CD4-positive, alpha-beta T cell treated with Interleukin-2 at 100 ng/mL for 4 hours (primary cell): ENCODE measurements at places on chromosomes 11 and 22.

DNA sequence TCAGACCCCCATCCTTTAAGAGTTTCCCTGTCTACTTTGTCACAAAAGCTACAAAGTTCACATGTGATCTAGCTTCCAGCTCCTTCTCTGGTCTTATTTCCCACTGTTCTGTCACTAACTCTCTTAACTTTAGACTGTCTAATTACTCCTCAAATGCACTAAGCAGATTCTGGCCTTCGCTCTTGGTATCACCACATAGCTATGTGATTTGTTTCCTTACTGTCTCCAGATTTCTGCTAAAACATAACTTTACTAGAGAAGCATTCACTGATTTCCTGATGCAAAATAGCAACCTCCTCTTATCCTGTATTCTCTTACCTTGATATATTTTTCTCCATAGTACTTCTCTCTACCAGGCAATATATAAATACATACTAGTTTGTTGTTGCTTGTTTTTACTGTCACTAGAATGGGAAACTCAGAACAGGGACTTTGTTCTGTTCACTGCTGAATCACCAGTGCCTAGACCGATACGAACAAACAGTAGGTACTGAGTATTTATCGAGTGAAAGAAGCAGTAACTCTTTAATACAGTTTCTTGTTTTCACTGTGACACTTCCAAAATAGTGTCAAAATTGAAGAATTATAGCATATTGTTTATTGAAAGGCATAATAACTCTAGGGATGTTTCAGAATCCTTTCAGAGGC is 205.6 kb downstream of the DDX10 start:
- DNase-seq: no peak

DNA sequence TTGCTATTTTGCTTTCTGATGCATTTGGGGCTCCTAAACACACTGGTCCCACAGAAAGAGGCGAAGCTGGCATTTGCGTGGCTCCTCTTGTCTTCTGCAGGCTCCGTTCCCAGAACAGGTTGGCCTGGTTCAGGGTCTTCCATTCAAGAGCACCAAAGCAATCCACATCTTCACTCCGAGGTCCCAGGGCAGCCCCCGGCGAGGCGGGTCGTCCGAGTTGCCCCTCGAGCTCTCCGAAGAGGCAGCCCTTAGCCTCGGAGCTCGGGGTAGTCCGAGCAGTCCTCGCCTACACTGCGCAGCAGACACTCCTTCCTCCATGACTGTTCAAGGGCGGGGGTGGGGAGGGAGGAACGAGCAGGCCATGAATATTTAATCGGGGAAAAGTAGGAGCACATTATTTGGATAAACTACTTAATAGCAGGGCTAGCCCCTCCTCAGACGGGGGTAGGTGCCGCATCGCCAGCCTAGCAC is 321.3 kb downstream of the BLID start:
- no peak for DNase-seq

DNA sequence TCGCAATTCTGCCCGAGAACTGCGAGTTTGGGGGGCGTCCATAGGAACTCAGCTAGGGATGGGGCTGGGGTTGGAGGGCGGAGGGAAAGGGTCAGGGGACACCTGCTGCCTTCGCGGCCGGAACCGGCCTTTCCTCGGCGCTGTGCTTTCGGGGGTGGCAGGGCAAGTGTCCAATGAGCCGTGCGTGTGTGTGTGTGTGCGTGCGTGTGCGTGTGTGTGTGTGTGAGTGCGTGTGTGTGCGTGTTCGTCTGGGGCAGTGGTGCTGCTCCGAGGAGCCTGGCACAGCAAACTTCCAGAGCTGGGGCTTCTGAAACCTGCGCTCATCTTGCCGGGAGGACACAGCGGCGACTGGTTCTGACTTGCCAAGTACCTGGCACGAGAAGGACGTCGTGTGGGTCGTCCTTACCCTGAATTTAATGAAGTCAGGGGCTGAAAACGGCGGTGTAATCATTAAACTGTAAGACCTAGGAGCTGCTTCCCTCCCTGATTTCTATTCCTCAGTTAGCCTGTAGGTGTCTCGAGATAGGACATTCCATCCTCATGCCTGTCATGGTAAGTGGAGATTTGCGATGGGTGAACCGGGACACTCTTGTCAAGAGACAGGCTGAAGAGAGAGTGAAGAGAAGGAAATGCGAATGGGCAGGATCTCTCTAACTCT is 27.0 kb upstream of the AMOTL1 start:
- DNase-seq: no peak

- no peak for DNase-seq
Observed at GRCh38 chr22:27603800-27604144, 197.8 kb downstream of the MN1 start.

DNA sequence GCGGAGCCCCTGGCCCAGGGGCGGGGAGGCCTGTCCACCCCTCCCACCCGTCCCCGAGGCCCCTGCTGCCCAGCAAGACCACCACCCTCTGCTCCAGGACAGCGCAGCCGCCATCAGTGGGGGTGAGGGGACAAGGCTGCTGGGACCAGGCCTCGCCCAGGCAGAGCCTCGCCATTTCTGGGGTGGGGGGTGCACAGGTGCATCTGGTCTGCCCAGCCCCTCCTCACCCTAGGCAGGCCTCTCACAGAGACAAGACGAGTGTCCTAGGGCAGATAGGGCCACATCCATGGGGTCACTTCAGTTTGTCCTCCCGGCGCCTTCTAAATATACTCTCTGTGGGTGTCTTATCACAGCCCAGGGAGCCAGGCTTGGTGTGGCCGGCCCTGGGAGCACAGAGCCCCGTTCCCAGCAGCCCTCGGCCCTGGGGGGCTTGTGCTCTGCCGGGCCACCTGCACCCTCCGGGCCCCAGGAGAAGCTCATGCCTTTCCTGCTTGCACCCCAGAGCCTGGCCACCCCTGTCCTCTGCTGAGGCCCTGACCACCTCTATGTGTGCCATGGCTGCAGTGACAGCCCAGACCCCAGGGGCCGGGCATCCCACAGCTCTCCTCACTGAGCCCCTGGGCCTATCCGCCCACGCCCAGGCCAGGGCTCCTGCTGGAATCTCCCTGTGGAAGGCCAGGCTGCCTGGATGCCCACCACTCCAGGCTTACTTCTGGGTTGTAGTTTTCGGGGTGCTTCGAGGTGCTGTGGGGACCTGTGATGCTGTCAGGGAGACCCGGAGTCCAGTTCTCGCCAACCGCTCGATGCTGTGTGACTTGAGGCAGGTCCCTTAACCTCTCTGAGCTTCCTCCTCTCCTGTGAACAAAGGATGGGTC is 70.8 kb downstream of the KCNQ1 start:
- DNase-seq: no peak

- DNase-seq: no peak
Observed at GRCh38 chr22:22578702-22579424, 19.8 kb upstream of the PRAME start.

- no peak for DNase-seq
Observed at GRCh38 chr11:109845437-109845836, 247.8 kb upstream of the ZC3H12C start.

DNA sequence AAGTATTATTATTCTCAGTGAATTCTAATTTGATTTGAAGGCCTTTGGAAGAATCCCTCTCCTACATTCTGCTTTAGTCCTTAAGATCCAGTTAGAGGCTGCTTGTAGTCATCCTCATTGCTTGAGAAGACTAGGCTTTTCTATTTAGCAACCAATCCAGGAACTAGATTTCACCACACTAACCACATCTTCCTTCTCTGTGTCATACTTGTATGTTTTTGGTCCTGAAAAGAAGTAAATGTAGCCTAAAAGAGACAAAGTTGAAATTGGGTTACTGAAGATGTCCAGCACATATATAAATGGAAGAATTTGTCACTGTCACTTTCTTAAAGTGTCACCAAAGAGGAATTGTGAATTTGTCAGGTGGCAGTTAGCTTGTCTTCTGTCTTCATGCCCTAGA is 46.6 kb upstream of the MMP7 start:
- DNase-seq: peak; percentile 27

DNA sequence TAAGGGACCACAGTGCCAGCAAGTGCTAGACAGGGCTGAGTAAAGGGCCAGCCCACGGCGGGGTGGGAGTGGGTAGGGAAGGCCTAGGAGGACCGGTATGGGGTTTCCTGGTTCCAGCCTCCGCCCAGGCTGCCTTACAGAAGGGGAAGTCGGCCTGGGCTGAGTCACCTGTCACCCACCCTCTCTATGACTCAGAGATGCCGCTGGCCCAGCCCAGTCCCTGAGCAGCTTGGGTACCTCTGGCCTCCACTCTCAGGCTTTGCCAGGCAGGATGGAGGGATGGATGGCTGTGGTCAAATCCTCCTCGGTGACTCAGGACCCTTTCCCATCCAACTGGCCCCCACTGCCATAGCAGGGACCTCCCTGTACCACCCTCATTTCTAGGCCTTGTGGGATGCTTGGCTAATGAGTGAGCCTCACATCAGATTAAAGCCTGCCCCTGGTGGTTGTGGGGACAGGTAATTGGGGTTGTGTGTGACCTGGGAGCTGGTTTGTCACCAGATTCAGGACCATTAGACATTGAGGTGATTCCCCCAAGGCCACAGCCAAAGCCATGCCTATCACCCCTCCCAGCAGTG is 13.9 kb downstream of the SLC35E4 start:
- peak; percentile 84 for DNase-seq

DNA sequence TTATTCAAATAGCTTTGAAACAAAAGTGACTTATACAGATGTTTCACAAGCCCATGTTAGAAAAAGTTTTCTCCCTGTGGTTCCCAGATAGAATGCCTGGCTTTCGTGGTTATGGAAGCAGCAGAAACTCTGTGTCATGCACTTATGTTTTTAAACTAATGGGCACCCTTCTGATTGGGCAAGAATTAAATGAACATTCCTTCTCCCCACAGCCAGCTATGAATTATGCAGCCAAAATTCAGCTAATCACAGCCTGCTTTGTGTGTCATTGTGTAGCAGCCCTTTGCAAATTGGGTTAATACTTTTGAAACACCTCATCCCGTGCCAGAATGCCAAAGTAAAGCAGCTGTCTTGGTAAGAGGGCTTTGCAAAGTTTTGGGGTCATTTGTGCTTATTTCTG is 46.9 kb downstream of the PANX1 start:
- DNase-seq: no peak

GRCh38 chr11:128757886-128758612 is 64.2 kb downstream of the FLI1 start:
- peak; percentile 15 for DNase-seq

DNA sequence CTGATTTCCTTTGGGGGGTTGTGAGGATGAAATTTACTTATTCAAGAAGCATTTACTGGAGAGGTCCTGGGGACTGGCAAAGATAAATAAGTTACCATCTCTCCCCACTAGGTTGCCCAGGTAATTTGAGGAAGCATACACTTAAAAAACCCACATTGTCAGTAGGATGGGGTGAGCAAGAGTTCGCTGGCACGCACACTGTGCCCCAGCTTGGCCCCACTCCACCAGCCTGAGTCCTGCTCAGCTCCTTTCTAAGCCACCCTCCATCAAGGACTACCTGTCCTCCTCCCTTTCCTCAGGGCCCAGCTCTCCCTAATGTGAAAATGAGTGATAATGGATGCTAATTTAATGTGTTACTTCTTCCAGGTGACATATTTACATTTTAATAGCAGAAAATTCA is 216.5 kb upstream of the PLET1 start:
- DNase-seq: no peak

- DNase-seq: no peak
Observed at GRCh38 chr11:5364214-5364613, 12.9 kb downstream of the OR51B6 start.

DNA sequence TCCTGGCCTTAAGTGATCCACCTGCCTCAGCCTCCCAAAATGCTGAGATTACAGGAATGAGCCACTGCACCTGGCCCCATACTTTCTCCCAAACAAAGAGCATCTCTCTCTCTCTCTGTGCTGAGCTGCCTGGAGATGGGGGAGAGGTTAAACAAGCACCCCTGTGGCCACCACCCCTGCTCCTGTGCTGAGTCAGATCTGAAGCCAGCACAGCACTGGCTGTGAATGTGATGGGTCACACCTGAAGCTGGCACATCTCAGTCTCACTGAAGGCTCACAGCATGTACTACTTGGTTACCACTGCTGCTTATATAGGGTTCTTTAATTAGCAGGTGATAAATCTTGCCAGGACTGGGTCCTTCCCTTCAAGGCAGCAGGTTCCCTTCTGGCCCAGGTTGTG is 10.8 kb upstream of the WEE1 start:
- no peak for DNase-seq

- peak; percentile 76 for DNase-seq
Observed at GRCh38 chr11:33987975-33988580, 63.5 kb upstream of the CAPRIN1 start.

DNA sequence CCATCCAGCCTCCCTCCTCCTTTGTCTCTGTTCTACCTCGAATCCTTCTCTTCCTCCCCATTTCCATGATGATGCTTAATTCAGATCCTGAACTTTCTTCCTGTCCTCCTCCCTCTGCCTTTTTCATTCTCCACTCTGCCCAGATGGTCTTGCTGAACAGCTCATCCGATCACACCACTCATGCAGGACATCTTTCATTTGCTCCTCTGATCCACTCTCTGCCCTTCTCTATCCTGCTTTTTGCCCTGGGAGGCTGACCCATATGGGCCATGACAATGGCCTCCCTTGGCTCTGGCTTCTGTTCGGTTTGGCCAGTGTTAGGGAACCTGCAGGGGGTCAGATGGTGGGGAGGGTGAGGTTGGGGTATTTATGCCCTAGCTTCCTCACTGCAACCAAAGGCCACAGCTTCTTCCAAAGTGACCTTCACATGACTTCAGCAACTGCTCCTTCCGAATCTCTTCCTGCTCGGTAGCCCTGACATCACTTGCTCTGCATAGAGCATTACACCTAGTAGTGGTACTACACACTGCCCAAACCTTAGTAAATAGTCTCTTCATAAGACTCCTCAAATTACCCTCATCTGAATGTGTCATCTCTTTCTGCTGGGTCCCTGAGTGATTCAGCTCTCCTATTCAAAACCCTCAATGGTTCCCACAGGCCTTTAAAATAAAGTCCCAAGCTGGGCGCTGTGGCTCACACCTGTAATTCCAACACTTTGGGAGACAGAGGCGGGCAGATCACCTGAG is 32.7 kb upstream of the MICAL2 start:
- DNase-seq: no peak

GRCh38 chr11:132784441-132784840 is 747.9 kb downstream of the OPCML start:
- DNase-seq: no peak

- no peak for DNase-seq
Observed at GRCh38 chr11:74418509-74418895, 20.3 kb upstream of the PGM2L1 start.

GRCh38 chr22:48424661-48425060 is 1403.0 kb downstream of the BRD1 start:
- DNase-seq: no peak

GRCh38 chr11:11450744-11451362 is 97.8 kb upstream of the CSNK2A3 start:
- no peak for DNase-seq

DNA sequence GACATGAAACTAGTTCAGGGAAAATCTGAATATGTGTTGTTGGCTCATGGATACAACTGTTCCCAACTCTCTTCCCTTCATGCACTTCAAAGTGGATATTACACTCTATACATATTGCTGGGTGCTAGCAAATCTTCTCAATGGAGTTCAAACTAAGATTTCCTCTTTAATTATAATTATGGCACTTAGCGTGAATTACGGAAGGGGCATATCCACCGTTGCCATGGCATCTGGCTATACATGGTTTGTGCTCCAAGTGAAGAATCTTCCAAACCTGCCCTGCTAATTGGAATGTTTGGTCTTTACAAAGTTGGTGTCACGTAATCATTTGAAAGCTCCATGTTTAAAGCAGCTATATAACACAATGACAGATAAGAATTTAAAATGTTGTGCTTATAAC is 5.6 kb downstream of the MPPED2 start:
- no peak for DNase-seq
